Sigmoid colon (tissue), 7 donors: ENCODE measurements at places on chromosomes 1 and 21. TPM values are rescaled to one million over a fixed set of nuclear protein-coding genes. Genes with fewer than 3 reads are reported as not detected.

DNA sequence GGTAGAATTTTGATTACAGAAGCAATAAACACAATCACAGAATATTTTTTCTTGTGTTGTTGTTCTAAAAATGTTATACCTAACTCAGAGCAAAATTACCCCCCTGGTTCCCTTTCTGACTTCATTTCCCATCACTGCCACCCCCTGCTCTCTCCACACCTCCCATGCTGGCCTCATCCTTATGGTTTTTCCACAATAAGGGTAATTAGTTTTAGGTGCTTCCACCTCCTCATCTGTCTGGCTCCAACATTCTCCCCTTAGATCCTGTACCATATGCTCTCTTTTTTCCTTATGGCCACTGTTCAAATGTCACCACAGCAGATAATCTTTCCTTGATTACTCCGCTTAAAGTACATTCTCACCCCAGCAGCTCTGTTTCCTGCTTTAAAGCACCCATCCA lies 2208.6 kb downstream of the MRPL39 start:
- no peak for DNase-seq
- no peaks in the 10 kb centered on the region for H3K36me3 ChIP-seq
- H3K27ac ChIP-seq, result no peak overlapping the region
- H3K27me3 ChIP-seq, result no peaks in the 10 kb centered on the region
- no peak overlapping the region for H3K4me3 ChIP-seq

GRCh38 chr1:20126806-20127440 lies 7.6 kb upstream of the PLA2G2D start:
- H3K27ac ChIP-seq, result no peak overlapping the region
- DNase-seq, result peak; percentile 42
- H3K36me3 ChIP-seq, result no peaks in the 10 kb centered on the region

DNA sequence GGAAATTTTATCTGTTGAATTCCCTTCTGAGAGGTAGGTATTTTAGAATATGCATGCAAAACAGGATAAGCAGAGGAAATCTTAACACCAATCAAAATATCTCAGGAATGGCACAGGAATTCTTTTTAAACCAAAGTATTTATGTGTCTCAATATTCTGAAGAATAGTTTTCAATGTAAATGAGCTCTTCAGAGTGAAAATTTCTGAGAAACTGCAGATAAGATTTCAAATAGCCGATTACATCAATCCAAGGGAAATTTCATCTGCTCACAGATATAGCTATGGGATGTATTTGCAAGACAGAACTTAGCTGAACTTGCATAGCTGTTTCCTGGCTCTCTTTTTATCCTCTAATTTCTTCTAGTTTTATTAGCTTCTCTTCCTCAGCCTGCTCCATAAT lies 209.5 kb downstream of the GRIK1 start:
- DNase-seq, result no peak
- H3K4me1 ChIP-seq, result no peaks in the 10 kb centered on the region
- H3K27me3 ChIP-seq, result no peaks in the 10 kb centered on the region
- no peak overlapping the region for H3K4me3 ChIP-seq
- no peaks in the 10 kb centered on the region for H3K36me3 ChIP-seq

DNA sequence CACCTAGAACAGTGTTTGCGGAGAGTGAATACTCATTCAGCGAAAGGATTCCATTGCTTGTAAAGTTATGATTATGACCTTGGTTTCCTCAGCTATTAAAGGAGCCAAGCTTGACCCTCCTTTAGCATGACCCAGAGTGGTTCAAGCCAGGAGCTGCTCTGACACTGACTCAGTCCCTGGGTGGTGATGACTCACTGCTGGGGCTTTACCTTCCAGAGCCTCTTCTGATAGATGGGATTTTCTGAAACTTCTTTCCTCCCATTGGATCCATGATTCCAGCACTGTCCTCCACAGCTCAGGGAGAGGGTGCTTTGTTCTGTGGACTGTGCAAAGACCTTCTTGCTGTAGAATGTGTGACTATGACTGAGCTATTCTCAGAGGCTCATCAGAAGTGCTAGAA lies 77.4 kb downstream of the S1PR1 start:
- no peak overlapping the region for H3K4me3 ChIP-seq
- no peak overlapping the region for H3K27ac ChIP-seq
- no peaks in the 10 kb centered on the region for H3K36me3 ChIP-seq
- peaks cover 6% of the 10 kb centered on the region for H3K4me1 ChIP-seq

DNA sequence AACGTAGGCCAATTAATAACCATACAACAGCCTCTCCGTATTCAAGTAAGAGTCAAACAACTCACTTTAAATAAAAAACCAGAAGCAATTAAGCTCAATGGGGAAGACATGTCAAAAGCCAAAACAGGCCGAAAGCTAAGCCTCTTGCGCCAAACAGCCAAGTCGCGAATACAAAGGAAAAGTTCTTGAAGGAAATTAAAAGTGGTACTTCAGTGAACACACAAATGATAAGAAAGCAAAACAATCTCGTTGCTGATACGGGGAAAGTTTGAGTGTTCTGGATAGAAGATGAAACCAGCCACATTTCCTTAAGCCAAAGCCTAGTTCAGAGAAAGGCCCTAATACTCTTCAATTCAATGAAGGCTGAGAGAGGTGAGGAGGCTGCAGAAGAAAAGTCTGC lies 53.4 kb downstream of the SIPA1L2 start:
- H3K36me3 ChIP-seq, result no peaks in the 10 kb centered on the region
- no peak for DNase-seq
- H3K4me1 ChIP-seq, result no peaks in the 10 kb centered on the region

GRCh38 chr1:27588256-27589232 lies 15.4 kb downstream of the AHDC1 start:
- no peaks in the 10 kb centered on the region for H3K27me3 ChIP-seq
- peak overlapping the region; percentile 100 for H3K27ac ChIP-seq
- no peak for DNase-seq
- H3K4me3 ChIP-seq, result no peak overlapping the region

DNA sequence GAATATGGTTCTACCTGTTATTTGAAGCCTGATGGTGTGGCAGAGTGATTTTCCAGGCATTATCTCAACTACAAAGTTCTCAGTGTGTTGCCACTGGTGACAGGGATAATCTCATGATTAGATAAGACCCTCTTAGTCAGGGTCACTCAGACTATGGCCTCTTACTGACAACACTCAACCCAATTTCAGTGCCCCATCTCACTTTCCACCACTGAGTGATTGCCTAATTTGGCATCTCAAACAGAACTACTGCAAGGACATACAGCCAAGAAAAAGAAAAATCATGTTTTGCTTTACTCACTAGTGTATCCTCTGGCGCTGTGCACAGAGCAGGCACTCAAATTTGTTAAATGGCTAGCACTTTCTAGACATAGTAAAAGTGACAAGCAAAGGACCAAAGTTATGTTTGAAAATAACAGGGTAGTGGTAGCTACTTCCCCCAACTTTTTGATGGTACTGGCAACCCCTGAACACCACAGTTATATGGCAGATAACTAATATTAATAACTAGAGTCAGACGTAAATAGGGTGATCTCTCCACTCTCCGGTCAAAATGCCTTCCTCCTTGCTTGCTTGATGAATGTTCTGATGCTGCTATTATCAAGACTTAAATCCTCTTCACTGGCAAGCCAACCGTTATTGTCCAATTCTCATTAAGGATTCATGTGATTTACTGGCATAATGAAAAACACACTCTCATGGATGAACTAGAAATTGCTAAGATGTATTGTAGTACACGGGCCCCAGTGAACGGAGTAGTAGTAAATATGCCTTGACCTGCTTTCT lies 37.1 kb upstream of the SLC30A10 start:
- H3K4me1 ChIP-seq, result no peaks in the 10 kb centered on the region
- no peak for DNase-seq
- H3K27ac ChIP-seq, result no peak overlapping the region
- H3K36me3 ChIP-seq, result no peaks in the 10 kb centered on the region
- H3K4me3 ChIP-seq, result no peak overlapping the region

- peak; percentile 13 for DNase-seq
- no peaks in the 10 kb centered on the region for H3K36me3 ChIP-seq
- no peaks in the 10 kb centered on the region for H3K27me3 ChIP-seq
- H3K4me3 ChIP-seq, result no peak overlapping the region
These were observed 35.7 kb upstream of the LIN9 start for GRCh38 chr1:226344441-226345259.

DNA sequence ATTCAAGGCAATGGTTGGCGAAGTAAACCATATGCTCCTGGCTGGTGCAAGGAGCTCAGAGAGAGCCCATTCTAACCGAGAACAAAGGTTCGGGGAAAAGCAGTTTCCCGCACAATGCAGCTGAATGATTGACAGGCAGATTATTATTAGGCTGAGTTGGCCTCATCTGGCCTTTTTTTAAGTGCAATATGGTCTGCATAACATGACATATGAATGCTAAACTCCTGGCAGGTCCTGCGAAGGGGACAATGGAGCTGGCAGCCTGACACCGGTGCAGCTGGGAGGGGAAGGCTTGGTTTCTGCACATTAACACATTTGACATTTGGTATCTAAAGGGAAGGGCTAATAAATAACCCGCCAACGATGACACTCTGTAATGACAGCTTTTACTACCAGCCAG lies 92.0 kb downstream of the MIS18A start:
- H3K27ac ChIP-seq, result no peak overlapping the region
- H3K27me3 ChIP-seq, result no peaks in the 10 kb centered on the region
- H3K4me1 ChIP-seq, result no peaks in the 10 kb centered on the region
- no peak for DNase-seq
- no peak overlapping the region for H3K4me3 ChIP-seq
- no peaks in the 10 kb centered on the region for H3K36me3 ChIP-seq

CDK11B gene
- total RNA-seq, result 30.5 TPM

CHI3L2 gene
- not detected for total RNA-seq

LIN28A gene
- not detected for total RNA-seq
